ENCODE measurements at places on chromosomes 6 and 20.

DNA sequence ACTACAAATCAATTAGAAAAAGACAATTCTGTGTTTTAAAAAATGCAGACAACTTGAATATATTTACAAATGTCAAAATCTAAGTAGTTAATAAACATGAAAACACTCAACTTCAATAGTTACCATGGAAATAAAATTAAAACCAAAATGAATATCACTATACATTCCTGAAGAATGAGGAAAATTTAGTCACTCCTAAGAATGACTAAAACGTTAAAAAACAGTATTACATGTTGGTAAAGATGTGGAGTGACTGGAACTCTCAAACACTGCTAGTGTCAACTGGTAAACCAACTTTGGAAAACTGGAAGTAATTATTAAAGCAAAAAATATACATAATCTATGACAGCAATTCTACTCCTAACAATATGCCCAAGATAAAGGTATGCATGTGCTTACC, 36.3 kb downstream of the AHI1 start:
- no peak for DNase-seq

DNA sequence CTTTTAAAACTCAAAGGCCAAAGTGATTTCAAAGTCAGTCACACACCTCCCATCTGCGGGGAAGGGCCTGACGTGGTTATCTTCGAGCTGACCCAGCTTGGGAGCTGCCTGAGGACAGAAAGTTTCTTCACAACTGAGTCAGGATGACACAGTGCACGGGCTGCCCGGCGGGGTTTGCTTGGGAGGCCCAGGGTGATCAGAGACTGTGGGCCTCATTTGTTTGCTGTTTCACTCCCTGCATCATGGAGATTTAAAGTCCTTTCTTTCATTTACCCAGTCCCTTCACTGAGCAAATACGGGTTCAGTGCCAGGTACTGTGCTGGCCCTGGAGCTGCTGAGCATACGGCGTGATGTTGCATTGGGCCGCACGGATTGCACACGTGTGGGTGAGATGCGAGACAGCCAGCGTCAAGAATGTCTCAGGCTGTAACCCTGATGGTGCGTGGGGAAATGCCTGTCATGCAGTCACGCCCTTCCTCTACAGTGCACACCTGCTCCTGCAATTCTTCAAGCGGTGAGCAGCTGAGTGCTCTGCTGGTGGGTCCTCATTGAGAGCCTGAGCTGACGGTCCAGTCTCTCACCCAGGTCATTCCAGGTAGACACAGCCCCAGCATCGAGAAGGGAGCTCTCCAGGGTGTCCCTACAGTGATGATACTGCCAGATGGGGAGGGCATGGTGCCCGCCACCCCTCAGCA, 82.7 kb upstream of the PMEPA1 start:
- DNase-seq, result no peak

DNA sequence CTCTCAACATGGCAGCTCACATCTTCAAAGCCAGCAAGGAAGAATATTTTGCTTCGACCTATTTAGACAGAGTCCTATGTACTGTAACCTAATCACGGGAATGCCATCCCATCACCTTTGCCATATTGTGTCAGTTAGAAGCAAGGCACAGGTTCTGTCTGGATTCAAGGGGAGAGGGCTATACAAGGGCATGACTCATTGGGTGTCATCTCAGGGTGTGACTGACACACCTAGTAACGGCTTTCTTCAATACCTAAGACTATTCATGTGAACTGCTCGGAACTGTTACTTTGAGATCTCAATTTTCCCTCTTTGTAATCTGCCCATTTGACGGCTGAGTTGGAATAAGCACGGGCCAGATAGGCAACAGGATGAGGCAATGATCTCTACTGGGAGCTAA, 135.6 kb upstream of the HDGFL1 start:
- DNase-seq, result no peak

- DNase-seq, result no peak
Measured at GRCh38 chr6:148771212-148771601, 24.4 kb downstream of the UST start.

DNA sequence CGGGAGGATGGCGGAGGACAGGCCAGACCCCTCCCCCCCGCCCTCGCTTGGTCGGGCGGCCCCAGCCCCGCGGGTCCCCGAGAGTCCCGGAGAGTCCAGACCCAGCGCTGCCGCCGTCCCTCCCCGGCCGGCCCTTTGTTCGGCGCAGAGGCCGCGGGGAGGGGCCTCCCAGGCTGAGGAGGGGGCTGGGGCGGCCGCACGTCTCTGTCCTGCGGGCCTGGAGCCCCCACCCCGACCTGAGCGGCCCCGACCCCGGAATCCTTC, 806 bp downstream of the KCNQ2 start:
- DNase-seq, result no peak

- no peak for DNase-seq
Measured at GRCh38 chr6:106908386-106908840, 66.1 kb downstream of the CD24 start.

GRCh38 chr6:33807606-33808005, 3.8 kb upstream of the MLN start:
- no peak for DNase-seq

DNA sequence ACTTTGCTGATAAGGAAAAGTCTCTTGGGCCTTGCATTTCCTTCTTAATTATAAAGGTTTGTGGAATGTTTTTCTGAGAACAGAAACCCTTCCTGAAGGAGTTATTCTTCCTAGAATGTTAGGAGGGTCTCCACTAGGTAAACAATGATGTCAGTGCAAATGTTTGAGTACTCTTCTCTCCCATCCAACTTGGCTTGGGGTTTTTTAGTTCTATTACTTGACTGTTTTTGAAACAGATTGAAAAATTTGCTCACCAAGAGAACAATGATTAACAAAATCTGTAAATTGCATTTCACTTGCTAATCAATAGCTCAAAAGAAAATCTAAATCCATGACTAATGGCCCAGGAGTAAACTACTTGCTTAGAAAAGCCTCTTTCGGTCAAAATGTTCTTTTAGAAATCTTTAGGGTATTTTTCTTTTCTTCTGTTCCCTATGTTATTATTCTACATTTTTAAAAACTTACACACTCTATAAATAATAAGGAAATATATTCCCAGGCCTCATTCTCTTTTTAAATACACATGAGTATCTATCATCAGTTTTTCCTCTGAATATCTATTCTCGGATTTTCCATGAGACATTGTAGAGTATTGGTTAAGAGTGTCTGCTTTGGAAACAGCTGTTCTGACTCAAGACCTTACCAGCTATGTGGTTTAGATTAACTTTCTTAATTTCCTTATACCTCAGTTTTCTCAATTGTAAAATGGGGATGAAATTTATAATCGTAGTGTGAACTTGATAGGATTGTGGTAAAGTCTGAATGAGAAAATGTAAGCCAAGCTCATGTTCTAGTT, 234.2 kb upstream of the CITED2 start:
- no peak for DNase-seq

GRCh38 chr20:44650771-44651433, 597 bp downstream of the ADA start:
- no peak for DNase-seq

DNA sequence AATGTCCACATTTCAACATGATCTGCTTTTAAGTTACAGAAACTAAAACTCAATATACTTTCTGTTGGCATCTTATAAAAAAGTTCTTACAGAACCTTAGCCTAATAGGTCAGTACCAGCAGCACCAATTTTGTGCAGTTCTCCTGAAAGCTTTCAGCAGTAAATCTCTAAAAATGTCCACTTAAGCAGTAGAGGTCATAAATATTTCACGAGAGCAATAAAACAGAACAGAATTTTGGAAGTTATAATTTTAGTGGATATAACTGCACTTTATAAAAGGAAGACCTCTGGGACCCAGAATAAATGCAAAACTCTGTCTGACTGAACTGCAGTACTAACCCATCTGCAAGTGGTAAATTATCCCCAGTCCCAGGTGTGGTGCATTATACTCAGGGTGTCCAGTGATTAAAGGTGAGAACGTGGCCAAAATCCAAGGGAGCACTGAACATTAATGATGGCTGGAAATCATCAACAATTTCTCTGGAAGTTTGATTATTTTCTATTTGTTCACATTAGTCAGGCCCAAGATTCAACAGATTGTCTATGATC, 172.6 kb upstream of the RSPO3 start:
- DNase-seq, result no peak

DNA sequence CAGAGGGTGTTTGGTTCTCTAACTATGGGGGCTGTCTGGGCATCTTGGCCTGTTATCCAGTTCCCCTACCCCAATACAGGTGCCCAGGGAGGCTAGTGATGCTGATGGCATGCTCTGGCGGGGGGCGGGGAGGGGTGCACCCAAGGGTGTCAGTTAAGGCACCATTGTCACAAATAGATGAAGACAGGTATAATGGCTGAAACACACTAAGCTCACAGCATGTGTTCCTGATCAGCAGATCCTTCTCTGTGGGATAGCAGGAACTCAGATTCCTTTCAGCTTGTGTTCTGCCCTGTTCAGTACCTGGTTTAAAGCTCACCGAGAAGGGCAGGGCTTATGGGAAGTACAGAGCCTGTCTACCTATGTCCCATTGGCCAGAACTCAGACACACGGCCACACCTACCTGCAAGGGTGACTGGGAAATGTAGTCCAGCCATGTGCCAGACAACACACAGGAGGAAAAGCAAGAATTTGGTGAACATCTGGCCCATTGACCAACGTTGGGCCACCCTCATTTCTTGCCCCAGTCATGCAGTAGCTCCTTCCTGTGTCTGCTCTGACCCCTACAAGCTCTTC, 3.4 kb upstream of the RSPO4 start:
- no peak for DNase-seq

DNA sequence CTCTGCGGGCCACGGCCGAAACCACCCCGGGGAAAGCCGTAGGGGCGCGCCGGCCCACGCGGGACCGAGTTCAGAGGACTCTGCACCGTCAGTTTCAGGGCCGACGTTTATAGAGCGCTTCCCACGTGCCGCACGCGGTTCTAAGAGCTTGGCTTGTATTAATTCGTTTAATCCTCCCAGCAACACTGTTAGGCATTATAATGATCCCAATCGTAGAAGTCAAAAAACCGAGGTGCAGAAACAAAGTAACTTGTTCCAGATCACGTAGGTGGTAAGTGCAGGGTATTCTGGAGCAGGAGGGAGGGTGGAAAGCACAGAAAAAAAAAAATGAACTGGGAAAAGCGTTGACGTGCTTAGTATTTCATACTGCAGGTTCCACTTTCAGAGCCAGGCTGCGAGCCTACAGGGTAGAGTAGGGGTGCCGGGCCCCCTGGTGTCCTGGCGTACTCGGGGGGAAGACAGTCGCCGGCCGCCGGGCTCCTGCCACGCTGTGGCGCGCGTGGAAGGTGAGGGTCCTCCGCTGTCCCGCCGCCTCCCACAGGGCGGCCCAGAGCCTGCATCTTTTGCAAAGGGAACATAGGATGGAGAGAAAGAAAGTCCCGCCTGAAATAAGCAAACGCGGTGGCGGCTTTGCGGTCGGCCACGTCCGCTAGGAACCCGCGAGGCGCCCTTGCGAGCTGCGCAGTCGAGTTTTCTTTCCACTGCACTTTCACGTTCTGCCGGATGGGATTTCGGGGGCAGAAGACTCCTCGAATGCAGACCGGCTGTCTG, 10.2 kb upstream of the FOXF2 start:
- DNase-seq, result no peak

GRCh38 chr6:3532296-3532916, 75.6 kb upstream of the SLC22A23 start:
- no peak for DNase-seq

DNA sequence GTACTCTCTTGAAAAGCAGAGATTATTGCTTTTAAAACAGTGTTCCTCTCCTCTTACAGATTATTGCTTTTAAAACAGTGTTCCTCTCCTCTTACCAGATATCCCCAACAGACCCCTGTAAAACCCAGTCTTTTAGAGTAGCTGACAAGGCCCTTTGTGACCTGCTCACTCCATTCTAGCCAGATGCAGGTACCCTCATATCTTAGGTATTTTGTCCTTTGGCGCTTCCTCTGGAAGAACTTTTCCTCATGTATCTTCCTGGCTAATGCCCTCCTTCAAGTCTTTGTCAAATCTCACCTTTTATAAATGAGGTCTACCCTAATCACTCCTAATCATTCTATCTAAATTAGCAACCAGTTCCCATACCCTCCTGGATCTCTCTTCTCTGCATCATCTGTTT, 536.0 kb downstream of the BTBD3 start:
- DNase-seq, result no peak

GRCh38 chr20:325889-326644, 715 bp downstream of the SOX12 start:
- peak; percentile 69 for DNase-seq

DNA sequence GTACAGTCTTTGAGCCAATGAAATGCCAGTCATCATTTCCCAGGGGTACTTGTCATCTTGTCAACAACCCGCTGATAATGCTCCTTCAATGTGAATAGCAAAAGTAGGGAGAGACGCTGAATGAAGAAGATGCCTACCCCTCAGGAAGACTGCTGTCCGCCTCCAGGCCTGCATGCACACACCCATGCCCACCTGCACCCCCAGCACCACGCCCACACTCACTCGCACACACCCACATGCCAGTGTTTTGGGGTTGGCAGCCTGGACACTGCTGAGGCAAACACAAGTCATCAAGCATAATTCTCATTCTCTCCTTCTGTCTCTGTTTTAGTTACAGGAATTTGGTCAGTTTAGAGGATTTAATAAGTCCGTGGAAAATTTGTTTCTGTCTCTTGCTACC, 63.6 kb downstream of the SYTL3 start:
- no peak for DNase-seq

DNA sequence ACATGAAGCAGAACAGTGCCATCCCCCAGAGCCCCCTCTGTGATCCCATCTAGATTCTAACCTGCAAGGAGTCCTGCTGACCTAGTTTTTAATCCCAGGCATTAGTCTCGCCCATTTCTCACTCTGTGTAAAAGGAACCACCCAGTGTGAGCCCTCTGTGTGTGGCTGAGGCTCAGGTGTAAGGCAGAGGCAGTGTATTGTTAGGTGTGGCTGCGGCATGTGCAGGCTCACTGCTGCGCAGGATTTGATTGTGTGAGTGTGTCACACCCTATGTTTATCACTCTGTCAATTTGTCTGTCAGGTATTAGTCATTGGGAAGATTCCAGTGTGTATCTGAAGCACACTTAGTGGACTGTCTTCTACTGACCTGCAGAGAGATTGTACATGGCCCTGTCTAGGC, 13.7 kb upstream of the CST8 start:
- DNase-seq, result no peak

DNA sequence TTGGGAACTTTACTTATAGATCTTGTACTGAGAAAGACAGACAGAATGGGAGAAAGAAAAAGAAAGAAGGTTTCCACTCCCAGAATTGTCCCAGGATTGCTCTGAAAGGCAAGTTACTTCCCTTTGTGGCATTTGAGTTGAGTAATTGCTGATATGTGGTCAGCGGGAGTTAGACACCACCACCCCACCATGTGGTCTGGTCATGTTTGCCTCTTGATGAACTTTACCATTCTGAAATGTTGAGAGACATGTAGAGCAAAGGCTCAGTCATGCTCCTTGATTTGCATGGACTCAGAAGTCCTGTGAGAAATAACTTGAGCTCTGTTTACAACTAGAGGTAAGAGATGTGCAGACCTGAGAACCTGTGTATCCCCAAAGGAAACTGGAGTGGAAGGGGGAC, 17.1 kb downstream of the TCF21 start:
- no peak for DNase-seq

- DNase-seq, result no peak
Measured at GRCh38 chr6:110981202-110981600, 637 bp upstream of the RPF2 start.

- DNase-seq, result no peak
Measured at GRCh38 chr6:126429866-126430265, 90.0 kb downstream of the CENPW start.

- DNase-seq, result no peak
Measured at GRCh38 chr20:24364482-24364881, 104.9 kb upstream of the SYNDIG1 start.

- peak; percentile 76 for DNase-seq
Measured at GRCh38 chr6:110874880-110875547, 429 bp downstream of the AMD1 start.

All from pancreas (tissue), 10 donors.